ENCODE measurements at places on chromosomes 11 and 22. TPM values are rescaled to one million over a fixed set of nuclear protein-coding genes. Genes with fewer than 3 reads are reported as not detected.

Gene OR5B21
- total RNA-seq = not detected

Gene MS4A3
- not detected for total RNA-seq

Gene MYEOV
- total RNA-seq = not detected

Gene OR4D5
- not detected for total RNA-seq

Gene GNB1L
- total RNA-seq = 14.5 TPM

Gene PAX6
- not detected for total RNA-seq

Gene APOA1
- total RNA-seq = 0.33 TPM

Gene SLC37A2
- 0.50 TPM for total RNA-seq

Gene MYO7A
- 0.16 TPM for total RNA-seq

Gene CLP1
- total RNA-seq = 22.2 TPM

GRCh38 chr11:11931461-11932055 is 76.9 kb downstream of the DKK3 start:
- no peak overlapping the region for H3K4me3 ChIP-seq
- no peak overlapping the region for H3K27ac ChIP-seq
- peaks cover 15% of the 10 kb centered on the region for H3K36me3 ChIP-seq
- H3K4me1 ChIP-seq = peaks cover under 1% of the 10 kb centered on the region
- H3K27me3 ChIP-seq = no peaks in the 10 kb centered on the region
- DNase-seq = no peak

DNA sequence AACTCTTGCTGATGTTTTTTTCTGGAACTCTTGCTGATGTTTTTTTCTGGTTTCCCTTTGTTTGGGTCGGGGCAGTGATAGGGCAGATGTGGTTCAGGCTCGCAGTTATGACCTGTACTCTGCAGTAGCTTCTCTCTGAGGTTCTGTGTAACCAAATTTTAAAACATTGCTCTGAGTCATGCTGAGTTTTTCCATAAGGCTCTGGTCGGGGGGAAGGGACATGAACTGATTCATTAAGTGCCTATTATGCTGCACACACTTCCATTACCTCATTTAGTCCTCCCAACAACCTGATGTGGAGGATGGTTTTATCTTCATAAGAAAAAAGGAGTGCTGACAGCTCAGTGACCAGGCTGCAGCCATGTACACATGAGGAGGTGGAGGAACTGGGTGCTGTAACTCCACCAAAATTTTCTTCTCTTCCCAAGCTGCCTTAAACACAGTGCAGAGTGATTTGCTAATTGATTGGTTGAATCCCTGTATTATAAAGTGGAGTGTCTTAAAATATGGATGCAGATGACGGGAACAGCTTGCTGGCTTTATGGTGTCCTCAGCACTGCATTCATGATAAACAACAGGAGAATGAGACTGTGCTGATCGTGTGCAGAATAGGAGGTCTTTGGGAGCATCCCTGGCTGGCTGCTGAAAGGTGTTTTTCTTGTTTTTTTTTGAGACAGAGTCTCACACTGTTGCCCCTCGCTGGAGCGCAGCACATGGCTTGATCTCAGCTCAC is 19.1 kb downstream of the TNRC6B start:
- DNase-seq = peak; percentile 62
- H3K27ac ChIP-seq = peak overlapping the region; percentile 82
- no peaks in the 10 kb centered on the region for H3K27me3 ChIP-seq
- H3K4me3 ChIP-seq = peak overlapping the region; percentile 44
- H3K36me3 ChIP-seq = peaks cover 10% of the 10 kb centered on the region

- no peak for DNase-seq
- H3K4me3 ChIP-seq = no peak within 1 kb of the TSS
- no peaks in the 10 kb centered on the region for H3K4me1 ChIP-seq
- H3K27me3 ChIP-seq = peaks cover 17% of the 10 kb centered on the region
- no peaks in the 10 kb centered on the region for H3K36me3 ChIP-seq
These were observed at the start of gene MMP26 for GRCh38 chr11:4704054-4704789. MMP26 (plus strand) TSS chr11:4704784.

GRCh38 chr11:115912484-115912945 is 408.3 kb upstream of the CADM1 start:
- no peak overlapping the region for H3K4me3 ChIP-seq
- no peaks in the 10 kb centered on the region for H3K36me3 ChIP-seq
- no peak for DNase-seq

GRCh38 chr11:45017329-45017728 is 66.6 kb upstream of the TP53I11 start:
- peaks cover 7% of the 10 kb centered on the region for H3K27me3 ChIP-seq
- H3K27ac ChIP-seq = no peak overlapping the region
- peaks cover 6% of the 10 kb centered on the region for H3K36me3 ChIP-seq
- DNase-seq = no peak

GRCh38 chr11:26842478-26843282 is 120.8 kb upstream of the SLC5A12 start:
- H3K36me3 ChIP-seq = no peaks in the 10 kb centered on the region
- no peak for DNase-seq
- no peaks in the 10 kb centered on the region for H3K4me1 ChIP-seq
- H3K27me3 ChIP-seq = no peaks in the 10 kb centered on the region
- H3K27ac ChIP-seq = no peak overlapping the region
- H3K4me3 ChIP-seq = no peak overlapping the region

DNA sequence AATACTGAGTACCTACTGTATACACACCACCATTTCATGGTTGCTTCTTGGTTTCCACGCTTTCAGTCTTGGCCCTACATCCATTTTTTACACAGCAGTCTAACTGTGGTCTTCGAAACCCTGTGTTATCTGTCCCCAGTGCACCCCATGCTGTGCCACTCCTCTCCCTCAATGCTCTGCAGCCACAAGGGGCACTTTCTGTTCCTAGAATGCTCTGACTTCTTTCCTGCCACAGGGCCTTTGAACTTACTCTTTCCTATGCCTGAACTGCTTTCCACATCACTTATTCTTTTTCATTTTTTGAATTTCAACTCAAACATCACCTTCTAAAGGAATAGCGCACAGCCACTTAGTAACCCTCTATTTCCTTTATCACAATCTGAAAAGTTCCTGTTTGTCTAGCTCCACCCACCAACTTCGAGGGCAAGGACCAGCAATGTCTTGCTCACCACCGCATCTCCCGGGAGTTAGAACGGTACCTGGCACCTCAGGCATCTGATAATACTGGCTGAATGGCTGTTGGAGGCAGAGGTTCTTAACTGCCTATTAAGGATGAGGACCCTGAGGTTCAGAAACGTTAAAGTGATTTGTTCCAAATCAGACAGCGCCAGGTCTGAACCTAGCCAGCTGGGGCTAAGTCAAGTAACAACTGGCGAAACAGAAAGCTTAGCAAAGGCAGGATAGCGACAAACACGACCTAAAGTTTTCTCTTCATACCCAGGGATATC is 568 bp downstream of the ALG8 start:
- DNase-seq = peak; percentile 36
- no peaks in the 10 kb centered on the region for H3K27me3 ChIP-seq
- peak overlapping the region; percentile 91 for H3K4me3 ChIP-seq
- peak overlapping the region; percentile 95 for H3K27ac ChIP-seq

GRCh38 chr22:20438427-20438677 is 727 bp upstream of the SCARF2 start:
- H3K36me3 ChIP-seq = no peaks in the 10 kb centered on the region
- DNase-seq = no peak
- no peak overlapping the region for H3K27ac ChIP-seq

- peaks cover 8% of the 10 kb centered on the region for H3K27me3 ChIP-seq
- H3K4me1 ChIP-seq = no peaks in the 10 kb centered on the region
- no peaks in the 10 kb centered on the region for H3K36me3 ChIP-seq
- DNase-seq = no peak
- H3K4me3 ChIP-seq = no peak overlapping the region
These were observed 533.6 kb upstream of the CADM1 start for GRCh38 chr11:116037861-116038260.

- no peak overlapping the region for H3K27ac ChIP-seq
- no peaks in the 10 kb centered on the region for H3K36me3 ChIP-seq
- no peak for DNase-seq
These were observed 411.3 kb upstream of the TENM4 start for GRCh38 chr11:79852176-79852575.

DNA sequence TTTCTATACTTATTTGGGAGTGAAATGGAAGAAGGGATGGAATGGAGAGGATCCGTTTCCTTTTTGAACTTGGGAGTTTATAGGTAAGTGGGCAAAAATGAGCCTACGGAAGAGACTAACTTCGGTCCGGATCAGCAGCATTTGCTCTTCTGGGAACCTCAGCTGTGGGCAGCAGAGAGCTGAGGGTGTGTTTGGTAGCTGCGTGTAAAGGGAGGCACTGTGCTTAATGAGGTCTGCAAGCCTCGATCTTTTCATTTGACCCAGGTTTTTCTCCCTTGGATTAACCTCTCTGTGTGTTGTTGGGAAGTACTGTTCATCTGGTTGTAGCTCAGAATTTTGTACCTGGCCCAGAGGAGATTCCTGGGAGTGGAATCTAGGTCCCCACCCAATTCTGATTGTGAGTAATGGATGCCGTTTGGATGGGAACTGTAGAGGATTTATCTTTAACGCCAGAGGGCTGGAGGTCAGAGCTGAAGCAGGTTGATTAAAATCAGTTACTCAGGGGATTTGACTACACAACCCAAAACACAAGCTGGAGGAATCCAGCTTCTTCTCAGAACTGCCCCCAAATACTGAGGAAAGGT is 201.6 kb upstream of the SORL1-AS1 start:
- no peak for DNase-seq

GRCh38 chr22:44342347-44342956 is 29.7 kb upstream of the SHISAL1 start:
- DNase-seq = no peak
- H3K4me1 ChIP-seq = peaks cover 2% of the 10 kb centered on the region
- H3K27ac ChIP-seq = no peak overlapping the region
- H3K27me3 ChIP-seq = peaks cover 3% of the 10 kb centered on the region

DNA sequence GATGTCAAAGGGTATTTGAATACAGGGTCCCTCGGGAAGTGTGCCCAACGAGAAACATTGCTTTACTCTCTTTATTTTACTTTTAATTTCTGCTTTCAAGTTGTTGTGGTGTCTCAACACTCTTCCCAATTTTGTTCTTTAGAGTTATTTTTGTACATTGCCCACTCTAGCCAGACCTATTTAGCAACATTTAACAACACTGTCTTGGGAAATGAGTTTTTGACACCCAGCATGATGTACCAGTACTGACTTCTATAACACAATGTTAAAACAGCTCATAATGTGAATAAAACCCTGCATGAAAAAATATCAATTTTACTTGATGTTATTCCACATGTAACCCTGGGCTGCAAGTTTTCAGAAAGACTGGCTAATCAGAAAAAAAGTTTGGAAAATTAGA is 350.2 kb upstream of the PITPNB start:
- no peaks in the 10 kb centered on the region for H3K4me1 ChIP-seq
- no peak overlapping the region for H3K4me3 ChIP-seq
- no peaks in the 10 kb centered on the region for H3K36me3 ChIP-seq
- DNase-seq = no peak
- no peaks in the 10 kb centered on the region for H3K27me3 ChIP-seq
- no peak overlapping the region for H3K27ac ChIP-seq

DNA sequence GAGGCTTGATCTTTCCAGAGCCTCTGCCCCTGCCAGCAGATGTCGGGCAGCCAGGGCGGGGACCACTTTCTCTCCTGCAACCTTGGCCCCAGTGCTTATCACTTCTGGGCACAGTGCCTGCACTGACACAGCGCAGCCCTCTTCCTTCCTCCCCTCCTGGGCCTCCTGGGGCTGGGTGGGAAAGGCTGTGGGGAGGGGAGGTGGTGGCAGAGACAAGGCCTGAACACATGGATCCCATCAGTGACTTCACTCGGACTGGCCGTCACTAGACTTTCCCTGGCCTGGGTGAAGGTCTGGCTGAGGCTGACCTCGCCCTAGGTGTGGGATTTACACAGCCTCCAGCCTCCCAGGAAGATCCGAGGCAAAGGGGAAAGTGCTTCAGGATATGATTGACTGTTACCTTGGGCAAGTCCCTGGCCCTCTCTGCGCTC is 68.1 kb downstream of the LRRC32 start:
- peaks cover 6% of the 10 kb centered on the region for H3K4me1 ChIP-seq
- no peaks in the 10 kb centered on the region for H3K36me3 ChIP-seq
- no peak overlapping the region for H3K4me3 ChIP-seq

- H3K4me1 ChIP-seq = no peaks in the 10 kb centered on the region
- peak; percentile 69 for DNase-seq
- H3K36me3 ChIP-seq = peaks cover 3% of the 10 kb centered on the region
- H3K4me3 ChIP-seq = no peak overlapping the region
- no peak overlapping the region for H3K27ac ChIP-seq
- H3K27me3 ChIP-seq = no peaks in the 10 kb centered on the region
These were observed 3.0 kb downstream of the PKP3 start for GRCh38 chr11:396948-397548.
